ENCODE measurements at places on chromosomes 2 and 18.
A peak's percentile ranks its signal among the peaks of the same experiment; 100 is the strongest.

DNA sequence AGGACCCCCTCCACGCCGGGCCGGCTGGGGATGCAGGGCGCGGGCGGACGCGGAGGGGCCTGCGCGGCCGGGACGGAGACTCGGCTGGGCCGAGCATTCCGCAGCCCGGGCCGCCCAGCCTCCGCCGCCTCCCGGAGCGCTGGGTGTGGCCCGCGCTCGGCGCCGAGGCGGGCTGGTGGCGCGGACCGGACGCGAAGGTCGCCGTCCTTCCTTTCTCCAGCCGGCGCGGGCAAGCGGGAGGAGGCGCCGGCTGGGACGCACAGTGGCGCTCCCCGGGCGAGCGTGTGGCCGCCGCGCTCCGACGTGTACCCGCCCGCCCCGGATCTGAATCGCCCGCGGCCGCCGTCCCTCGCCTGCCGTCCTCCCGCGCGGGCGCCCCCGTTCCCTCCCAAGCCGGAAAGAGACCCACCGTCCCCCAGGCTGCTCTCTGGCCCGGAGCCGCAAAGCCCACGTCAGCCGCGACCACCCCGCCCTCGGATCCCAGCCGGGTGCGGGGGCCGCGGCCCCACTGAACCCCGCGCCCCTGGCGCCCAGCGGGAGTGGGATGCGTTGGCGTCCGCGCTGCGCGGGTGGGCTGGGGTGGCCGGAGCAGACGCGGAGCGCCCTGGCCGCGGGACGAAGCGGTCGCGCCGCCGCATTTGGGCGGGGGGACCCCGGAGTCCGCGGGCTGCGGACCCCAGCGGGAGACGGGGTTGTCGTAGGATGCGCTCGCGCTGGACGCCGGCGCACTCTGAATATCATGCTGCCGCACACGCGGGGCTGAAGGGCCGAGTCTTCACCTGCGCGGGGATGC is 634 bp downstream of the SPATS2L start:
- DNase-seq = peak; percentile 70

DNA sequence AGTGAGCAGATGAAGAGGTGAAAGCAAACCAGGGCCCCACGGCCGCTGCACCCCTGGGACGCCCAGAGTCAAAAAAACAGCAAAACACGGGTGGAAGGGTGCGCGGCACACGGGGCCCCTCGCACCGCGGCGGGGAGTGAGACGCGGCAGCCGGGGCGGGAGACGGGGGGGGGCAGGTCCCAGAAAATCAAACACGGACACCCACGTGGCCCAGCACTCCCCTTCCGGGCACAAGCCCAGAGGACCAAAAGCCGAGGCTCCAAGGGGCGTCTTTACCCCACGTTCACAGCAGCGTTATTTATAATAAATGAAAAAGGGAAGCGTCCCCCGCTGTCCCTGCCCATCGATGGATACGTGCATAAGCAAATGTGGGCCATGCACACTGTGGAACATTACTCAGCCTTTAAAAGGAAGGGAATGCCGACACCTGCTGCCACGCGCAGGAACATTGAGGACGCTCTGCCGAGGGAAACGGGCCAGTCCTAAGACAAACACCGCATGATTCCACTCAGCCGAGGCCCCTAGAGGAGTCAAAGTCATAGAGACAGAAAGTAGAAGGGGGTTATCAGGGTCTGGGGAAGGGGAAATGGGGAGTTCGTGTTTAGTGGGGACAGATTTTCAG is 677 bp upstream of the COPS9 start:
- no peak for DNase-seq

DNA sequence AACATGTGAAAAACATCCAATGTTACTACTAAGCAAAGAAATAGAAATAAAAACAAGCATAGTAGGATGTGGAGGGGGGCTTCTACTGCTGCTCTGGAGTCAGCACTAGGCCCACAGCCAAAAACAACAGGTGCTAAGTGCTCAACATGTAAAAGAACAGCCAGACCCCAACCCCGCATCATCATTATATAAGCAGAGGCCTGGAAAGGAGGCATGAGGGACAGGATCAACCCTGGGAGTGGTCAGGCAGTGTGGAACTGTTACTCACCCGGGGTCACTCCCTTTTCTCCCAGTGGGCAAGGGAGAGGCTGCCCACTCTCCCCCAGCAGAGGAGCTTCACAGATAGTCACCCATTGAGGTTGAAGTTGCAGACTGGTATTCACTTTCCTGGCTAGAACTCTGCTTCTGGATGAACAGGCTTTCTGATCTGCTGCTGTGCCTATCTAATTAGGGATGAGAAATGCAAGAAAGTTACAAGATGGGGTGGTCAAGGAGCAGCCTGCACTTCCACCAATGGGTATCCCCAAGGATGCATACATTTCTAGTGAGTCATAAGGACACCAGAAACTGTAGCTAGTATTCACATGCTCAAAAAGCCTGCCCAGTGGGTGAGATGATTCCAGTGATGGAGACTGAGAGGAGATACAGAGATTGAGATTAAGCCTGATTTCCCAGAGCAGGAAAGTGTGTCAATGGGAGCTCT is 480.1 kb upstream of the TCF4 start:
- peak; percentile 83 for DNase-seq

DNA sequence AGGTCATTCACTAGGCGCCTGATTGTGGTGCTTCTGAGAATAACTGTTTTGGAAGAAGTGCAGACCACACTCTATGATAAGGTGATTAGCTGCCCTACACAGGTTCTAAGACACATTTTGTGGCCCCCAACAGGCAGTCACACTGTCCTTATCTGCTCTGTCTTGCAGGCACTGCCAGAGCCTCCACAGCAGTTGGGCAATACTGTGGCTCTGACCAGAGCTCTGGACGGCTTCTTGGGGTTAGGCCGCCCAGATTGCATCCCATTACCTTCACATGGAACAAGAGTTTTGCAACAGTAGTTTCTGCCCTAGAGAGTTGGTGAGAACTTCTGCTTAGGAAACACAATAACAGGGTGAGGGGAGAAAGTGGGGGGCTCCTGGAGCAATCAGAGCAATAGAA is 22.7 kb downstream of the RUFY4 start:
- DNase-seq = no peak

DNA sequence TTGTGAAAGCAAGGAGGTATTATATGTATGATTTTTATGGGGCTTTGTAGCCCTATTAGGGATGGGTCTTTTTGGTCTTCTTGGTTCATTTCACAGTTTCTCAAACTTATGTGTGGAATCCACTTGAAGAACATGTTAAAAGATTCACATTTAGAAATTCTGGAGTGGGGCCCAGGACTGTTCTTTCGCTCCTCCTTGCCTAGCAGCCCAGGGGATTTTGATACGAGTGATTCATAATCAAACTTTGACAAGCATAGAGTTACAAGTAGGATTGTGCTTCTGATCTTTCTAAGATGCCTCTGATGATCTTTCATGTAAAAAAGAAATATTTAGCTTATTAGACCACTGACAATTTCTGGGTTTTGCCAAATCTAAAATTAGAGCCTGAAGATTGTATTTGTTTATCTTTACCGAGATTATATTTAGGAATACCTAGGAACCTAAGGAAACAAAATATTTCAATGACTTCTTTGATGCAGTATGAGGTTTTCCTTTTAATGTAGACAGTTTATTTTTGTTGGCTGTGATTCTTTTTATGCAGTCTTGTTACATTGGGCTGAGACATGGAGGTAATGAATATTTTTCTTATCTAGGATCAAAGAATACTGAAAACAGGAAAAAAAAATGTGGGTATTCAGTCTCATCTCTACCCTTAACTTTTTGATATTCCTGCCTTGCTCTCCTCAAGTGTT is 324.0 kb downstream of the PARD3B start:
- DNase-seq = no peak

DNA sequence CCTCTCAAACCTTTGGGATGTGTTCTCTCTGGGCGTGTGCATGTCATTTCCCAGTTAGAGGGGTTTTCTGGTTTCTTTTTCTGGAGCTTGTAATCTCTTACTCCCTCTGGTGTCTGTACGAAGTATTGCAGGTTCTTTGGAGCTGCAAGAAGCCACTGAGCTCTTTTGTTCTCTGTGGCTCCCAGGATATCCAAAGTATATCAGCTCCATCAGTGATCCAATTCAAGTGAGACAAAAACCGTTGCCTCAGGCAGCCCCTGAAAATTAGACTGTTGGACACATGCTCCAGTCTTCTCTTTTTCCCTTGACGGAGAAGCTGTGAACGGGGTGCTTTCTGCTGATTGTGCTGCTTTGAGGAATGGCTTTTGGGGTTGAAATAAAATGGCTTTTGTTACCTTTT is 59.0 kb upstream of the LDLRAD4 start:
- DNase-seq = peak; percentile 68

- no peak for DNase-seq
These were observed 31.3 kb downstream of the PTPN2 start for GRCh38 chr18:12852566-12853315.

GRCh38 chr2:1319393-1319792 is 93.9 kb upstream of the TPO start:
- no peak for DNase-seq

DNA sequence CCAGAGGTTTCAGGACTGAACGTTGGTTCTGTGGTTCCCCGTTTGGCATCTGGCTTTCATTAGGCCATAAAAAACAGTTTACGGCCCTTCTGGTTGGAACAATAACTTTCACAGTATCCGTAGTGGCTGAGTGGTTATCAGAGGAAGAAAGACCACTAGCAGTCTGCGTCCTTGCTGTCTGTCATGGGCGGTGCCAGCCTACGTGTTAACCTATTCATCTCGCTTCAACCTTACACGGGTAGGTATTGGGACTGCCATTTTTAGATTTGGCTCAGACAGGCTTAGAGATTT is 42.6 kb upstream of the ROCK2 start:
- peak; percentile 90 for DNase-seq

- DNase-seq = no peak
These were observed 279.6 kb downstream of the TXNL1 start for GRCh38 chr18:56358608-56359280.

- DNase-seq = no peak
These were observed 356.6 kb downstream of the RIT2 start for GRCh38 chr18:42758852-42759251.

DNA sequence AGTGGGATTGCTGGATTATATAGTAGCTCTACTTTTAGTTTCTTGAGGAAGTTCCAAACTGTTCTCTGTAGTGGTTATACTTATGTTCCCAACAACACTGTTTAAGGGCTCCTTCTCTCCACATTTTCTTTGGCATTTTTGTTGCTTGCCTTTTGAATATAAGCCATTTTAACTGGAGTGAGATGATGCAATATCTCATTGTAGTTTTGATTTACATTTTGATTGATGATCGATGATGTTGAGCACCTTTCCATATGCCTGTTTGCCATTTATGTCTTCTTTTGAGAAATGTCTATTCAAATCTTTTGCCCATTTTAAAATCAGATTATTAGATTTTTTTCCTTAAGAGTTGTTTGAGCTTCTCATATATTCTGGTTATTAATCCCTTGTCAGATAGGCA is 243.3 kb downstream of the PTGR3 start:
- DNase-seq = no peak

- DNase-seq = no peak
These were observed 165.2 kb upstream of the DTNA start for GRCh38 chr18:34544930-34545329.

GRCh38 chr2:70541481-70542020 is 12.1 kb downstream of the TGFA start:
- DNase-seq = peak; percentile 85

GRCh38 chr18:24460388-24460787 is at the start of gene HRH4:
HRH4 (plus strand) TSS chr18:24460637; CDS start chr18:24460729, 92 bp downstream.
- no peak for DNase-seq

GRCh38 chr2:115569547-115569946 is 1127.1 kb downstream of the DPP10 start:
- DNase-seq = no peak

GRCh38 chr2:225495706-225496105 is 96.2 kb downstream of the NYAP2 start:
- DNase-seq = no peak

- peak; percentile 38 for DNase-seq
These were observed 82.5 kb downstream of the TGFA start for GRCh38 chr2:70471129-70471528.

Data from RPMI7951 (cell line).